ENCODE measurements at places on chromosomes 12 and 14. TPM values are rescaled to one million over a fixed set of nuclear protein-coding genes. Genes with fewer than 3 reads are reported as not detected.

CFL2 gene
- 6.5 TPM for total RNA-seq

ITFG2 gene
- 20.0 TPM for total RNA-seq

CIROP gene
- total RNA-seq = not detected

PLEKHH1 gene
- total RNA-seq = 5.7 TPM

SALL2 gene
- total RNA-seq = 25.9 TPM

MGP gene
- 1.2 TPM for total RNA-seq

LRP1-AS gene
- total RNA-seq = not detected

GRCh38 chr12:127964717-127965116 lies 302.3 kb upstream of the TMEM132C start:
- peak; percentile 17 for DNase-seq

GRCh38 chr12:115349711-115350110 lies 665.7 kb upstream of the TBX3 start:
- DNase-seq = no peak

DNA sequence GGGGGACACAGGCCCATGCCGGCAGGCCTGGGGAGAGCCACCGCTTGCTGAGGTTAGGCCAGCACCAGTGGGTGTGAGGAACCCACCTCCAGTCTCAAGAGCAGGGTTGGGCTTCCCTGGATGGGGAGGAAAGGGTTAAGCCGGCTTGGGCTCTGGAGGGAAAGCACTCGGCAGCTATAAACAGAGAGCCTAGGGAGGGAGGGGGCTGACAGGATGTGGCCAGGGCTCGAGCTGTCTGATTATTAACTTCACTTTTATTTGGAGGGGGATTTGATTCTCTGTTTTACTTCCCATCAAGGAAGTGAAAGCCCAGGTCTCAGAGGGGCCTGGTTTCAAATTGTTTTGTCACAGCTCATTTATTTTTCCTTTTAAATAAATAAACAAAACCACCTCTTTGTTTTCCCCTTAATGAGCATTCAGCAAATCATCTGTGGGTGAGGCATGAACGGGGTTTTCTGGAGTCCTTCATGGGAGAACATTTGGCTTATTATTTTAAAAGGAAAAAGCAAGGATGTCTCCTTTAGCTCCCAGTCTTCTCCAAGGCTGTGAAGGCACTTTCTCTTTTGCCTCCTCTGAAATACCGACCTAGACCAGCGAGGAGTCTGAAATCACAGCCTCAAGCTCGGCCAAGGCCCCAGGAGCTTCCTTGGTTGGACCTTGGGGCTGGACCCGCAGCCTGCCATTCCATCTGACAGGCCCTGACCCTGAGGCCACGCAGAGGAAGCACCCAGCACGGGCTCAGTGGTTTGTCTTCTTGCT lies 21.9 kb upstream of the ZFP36L1 start:
- DNase-seq = peak; percentile 69

GRCh38 chr14:65959563-65960024 lies 526.6 kb upstream of the CCDC196 start:
- DNase-seq = no peak

GRCh38 chr14:44379292-44379977 lies 127.6 kb downstream of the FSCB start:
- DNase-seq = no peak

- no peak for DNase-seq
Measured at GRCh38 chr12:66241061-66242043, 52.3 kb downstream of the IRAK3 start.

DNA sequence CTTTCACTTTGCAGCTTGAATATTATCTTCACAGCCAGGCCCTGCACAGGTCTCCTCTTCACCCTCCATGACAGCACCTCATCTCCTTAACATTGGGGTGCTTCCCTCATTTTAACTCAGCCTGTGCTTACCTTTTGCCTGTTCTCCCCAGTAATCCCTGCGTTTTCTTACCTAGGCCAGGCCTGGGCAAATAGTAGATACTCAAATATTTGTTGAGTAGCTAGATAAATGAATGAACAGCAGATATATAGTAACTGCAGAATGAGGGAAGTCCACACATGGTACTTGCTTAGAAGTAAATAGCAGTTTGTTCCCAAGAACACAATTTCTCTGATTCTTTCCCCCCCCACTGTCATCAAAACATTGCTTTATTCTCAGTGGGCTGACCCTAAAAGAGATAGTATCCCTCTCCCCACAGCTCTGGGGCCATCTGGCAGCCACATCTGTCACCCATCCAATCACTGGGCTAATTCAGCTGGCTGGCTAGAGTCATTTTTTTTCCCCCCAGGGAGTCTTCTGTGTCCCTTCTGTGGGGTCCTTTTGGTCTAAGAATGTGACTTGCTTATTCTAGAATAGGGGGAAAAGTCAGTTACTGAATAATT lies 43.2 kb downstream of the APPL2 start:
- DNase-seq = no peak

DNA sequence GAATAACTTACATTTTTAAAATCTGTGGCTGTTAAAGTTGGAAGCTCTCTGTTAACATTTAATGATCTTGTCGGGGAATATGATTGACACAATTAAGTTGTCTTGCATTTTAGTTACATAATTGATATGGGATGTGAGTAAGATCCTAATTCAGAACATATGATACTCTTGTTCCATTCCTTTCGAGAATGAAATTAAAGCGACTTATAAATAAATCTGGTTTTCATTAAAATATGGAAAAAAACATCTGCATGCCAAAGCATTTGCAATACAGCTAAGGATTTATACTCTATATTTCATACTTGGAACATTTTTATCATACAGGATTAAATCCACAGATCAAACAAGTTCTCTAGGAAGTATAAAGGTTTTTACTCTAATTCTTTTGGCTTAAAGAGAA lies 52.0 kb downstream of the SLC38A6 start:
- no peak for DNase-seq

DNA sequence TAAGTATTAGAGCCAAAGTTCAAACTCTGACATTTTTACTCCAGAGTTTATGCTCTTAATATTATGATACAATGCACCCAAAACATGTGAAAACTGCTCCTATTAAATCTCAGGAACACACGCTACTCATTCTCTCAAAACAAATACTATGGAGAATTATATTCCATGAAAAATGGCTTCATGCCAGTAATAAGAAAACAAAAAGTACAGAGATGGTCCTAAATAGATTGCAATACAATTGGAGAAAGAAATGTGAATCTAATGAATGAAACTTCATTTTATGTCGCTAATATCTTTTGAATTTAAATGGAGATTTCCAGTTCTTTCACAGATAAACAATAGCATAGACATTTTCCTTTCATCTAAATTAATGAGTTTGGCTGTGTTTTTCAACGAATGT lies 384.3 kb downstream of the ADAMTS20 start:
- DNase-seq = no peak

DNA sequence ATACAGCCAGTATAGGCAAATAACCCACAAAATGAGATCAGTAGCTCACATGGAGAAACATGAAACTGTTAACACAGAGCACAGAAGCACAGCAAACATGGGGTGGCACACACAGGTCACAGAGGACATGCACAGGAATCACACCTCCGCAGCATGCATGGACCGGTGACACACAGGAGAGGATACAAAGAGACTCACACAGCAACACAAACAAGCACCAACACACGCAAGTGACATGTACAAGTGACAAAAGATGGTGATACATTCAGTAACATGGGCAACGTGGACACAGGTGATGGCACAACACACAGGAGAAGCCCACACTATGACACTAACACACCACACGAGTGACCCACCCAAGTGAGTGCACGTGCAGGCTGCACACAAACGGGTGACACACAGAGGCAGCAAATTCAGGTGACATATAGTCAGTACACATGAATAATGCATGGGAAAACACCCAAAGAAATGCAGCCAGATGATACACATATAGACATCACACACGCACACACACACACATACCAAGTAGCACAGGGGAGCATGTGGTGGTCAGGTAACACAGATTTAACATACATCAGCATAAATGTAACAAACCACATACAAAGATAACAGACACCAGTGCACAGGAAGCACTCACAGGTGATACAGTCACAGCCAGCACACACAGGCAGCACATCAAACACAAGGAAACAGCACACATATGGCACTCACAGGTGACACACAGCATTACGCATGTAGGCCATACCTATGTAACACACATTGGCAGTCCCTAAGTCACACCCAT lies 216.0 kb upstream of the SFSWAP start:
- DNase-seq = no peak

All from K562 (cell line).